Activated CD4-positive, alpha-beta T cell treated with anti-CD3 and anti-CD28 coated beads, Interleukin-10, Interleukin-2, amounts not matched to agents 100 ng/mL and 50 ng/mL, durations not matched to agents 16 hours and 8 hours (primary cell): ENCODE measurements at places on chromosomes 16 and 17.

DNA sequence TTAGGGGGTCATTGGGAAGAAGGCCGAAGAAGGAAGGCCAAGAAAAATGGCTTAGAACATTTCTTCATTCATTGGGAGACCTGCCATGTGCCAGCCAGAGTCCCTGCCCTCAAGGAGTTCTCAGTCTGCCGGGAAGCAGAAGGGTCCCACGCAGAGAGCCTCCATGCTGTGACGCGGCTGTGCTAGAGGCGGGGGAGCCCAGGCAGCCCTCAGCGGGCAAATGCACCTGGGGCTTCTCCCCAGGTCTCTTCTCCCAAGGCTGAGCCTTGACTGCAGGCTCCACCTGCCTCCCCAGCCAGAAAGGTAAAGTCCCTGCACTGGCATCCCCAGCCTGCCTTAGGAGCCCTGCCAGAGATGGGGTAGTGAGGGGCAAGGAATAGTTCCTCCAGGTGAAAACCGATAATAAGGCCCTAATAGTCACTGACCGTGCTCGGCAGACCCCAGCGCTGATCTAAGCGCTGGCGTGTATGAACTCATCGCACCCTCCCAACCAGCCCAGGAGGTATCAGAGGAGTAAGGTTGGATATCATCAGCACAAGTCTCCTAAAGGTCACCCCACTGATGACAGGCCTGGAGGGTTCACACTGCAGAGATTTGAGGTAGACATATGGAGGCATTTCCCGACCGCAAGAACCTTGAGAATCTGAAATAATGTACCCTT, 6.0 kb upstream of the CDR2L start:
- peak; percentile 13 for DNase-seq

DNA sequence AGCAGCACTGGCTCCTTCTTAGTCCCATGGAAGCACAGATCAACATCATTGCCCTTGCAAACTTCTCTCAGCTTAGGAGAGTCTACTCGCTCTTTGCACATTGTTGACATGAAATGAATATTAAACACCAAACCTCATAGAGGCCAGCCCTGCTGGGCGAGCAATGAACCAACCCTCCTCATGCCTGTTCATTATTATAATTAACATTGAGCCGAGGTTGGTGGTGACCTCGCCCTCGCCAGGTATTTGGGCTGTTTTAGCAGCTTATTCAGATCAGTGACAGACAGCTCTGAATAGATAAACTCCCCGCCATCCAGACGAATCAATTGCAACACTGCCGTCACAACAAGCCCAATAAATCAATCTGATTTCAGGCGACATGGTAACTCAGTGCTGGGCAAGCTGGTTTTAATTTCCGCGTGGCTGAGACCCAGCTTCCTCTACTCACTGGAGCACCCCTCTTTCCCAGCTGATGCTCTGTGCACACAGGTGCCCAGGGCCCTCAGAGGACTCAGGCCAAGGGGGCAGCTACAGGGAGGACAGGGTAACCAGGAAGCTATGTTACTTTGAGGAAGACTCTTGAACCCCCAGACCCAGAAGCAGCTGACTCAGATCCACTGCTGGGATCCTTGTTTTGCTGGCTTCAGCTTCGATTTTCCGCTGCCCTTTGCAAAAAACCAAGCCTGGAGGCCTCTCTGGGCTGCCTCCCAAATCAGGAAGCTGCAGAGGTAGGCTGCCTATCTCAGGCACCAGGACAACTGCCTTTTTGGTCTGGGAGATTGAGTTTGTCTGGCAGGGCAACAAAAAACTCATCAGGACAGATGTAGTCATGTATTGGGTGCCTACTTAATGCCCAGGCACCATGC, 10.7 kb upstream of the SEZ6 start:
- no peak for DNase-seq

DNA sequence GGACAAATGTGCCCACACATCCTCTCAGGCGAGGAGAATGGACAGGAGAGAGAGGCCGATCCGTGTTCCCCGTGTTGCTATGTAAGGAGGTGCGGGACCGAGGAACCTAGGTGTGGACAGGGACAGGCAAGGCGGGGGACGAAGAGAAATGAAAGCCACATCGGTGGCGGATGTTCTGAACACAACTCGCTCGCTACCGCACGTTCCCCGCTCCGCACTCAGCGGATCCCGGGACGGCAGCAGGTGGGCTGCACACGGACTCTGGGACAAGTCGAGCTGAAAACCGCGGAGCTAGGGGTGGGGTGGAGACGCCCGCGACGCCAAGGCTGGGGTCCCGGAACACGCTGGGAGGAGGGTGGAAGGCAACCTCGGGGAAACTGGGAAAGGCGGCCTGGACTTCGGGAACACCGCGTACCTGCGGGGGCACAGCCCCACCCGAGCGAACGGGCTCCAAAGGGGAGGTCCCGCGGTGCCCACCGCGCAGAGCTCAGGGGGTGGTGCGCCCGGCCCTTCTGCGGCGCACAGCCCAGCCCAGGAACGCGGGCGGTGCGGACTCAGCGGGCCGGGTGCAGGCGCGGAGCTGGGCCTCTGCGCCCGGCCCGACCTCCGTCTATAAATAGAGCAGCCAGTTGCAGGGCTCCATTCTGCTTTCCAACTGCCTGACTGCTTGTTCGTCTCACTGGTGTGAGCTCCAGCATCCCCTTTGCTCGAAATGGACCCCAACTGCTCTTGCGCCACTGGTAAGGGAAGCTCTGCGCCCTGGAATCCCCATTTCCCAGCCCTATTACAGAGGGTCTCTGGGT, at the start of gene MT1E:
Gene MT1E (plus strand): TSS at position 642 of the 803 bp plus-strand sequence. CDS start 71 bp downstream, at position 713.
- peak; percentile 72 for DNase-seq

GRCh38 chr16:30715750-30716445, 16.9 kb downstream of the SRCAP start:
- peak; percentile 83 for DNase-seq
